Stimulated activated CD4-positive, alpha-beta T cell treated with anti-CD3 and anti-CD28 coated beads, Interleukin-4, amount 100 ng/mL, for 24 hours (primary cell): ENCODE measurements at places on chromosomes 1 and 21.

DNA sequence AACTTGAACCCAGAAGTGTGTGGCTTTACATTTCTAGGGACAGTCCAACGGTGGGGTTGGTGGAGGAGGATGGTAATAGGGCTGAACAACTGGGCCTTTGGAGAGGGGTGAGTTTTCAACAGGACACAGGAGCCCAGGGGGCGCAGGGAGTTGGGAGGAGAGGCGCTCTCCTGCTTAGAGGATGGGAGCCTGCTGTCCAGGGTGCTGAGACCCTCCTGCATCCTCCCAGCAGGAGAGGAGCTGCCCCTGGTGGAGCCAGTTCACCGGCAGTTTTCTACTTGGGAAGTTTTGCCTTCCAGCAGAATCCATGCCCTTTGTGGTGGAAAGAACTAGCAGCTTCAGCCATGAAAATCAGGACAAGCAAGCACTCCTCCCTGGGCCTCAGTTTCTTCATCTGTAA lies 8.6 kb downstream of the KCNC4 start:
- no peak for DNase-seq

DNA sequence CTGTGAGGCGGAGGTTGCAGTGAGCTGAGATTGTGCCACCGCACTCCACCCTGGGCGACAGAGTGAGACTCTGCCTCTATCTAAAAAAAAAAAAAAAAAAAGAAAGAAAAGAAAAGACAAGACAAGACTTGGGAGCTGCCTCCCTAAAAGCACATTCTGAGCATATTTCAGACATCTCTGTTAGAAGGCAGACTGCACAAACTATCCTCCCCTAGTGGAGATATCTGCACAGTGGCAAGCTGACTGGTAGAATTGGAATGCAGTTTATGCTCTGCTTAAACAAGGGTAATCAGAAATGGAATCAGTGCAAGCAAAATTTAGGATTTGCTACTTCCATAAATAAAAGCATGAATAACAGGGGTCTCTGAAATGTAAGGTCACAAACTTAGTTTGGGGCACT lies 31.8 kb downstream of the GNG4 start:
- DNase-seq: no peak

DNA sequence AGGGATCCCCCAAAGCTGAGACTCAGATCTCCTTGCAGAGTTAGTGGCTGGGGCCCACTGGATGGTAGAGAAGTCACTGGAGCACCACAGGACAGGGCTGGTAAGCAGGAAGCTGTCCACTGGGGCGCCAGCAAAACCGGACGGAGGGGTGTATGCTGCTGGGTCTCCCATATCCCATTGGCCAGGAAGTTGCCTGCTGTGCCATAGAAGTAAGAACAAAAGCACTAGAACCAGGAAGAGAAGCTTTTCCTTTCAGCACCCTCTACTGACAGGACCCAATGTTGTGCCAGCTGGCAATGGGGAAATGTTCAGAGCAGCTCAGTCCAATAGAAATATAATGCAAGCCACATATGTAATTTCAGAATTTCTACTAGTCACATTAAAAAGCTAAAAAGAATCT lies 146.6 kb downstream of the SPATA46 start:
- DNase-seq: no peak

- no peak for DNase-seq
Observed at GRCh38 chr1:50986653-50987052, 16.6 kb downstream of the CDKN2C start.

GRCh38 chr1:160667896-160668295 lies 21.1 kb upstream of the SLAMF1 start:
- no peak for DNase-seq

DNA sequence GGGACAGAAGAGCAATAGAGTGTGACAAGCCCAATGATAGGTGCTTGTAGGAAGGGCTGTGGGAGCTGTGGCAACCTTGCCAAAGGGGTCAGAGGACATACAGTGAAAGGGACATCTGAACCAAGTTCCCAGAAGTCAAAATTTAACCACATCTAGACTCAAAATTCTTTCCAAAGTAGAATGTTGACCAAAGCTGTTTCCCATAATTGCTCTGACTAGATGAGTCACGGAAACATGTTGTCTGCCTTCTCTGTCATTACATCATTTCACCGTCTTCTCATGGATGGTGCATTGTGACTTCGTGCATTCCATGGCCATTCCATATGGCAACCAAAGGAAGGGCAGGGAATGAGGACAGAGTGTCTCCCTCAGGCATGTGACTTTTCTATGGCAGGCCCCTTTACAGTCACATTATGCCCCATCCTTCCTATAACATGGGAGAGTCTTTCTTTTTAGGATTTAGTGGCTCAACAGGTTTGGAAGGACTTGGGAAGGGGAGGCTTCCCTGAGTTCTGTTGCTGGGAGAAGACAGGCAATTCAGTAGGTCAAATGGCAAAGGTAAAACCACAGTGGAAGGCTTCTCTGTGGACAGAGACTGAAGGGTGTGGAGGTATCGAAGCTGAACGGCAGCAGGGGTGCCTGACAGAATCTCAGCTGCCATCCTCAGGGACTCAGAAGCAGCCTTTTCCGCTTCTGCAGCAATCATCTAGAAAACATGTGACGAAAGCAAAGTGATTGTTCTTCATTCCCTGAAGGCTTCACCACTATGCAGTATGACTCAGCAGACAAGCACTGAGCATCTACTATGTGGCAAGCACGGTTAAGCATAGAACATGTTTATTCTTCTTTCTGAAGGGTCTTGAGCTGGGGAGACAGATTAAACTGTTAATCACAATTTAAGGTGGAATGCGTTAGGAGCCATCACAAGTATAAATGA lies 24.7 kb downstream of the NPHS2 start:
- no peak for DNase-seq
